ENCODE measurements at places on chromosomes 16 and 17.
A peak's percentile ranks its signal among the peaks of the same experiment; 100 is the strongest.

GRCh38 chr16:88440111-88440510, 13.0 kb upstream of the ZFPM1 start:
- no peak for DNase-seq

- peak; percentile 95 for DNase-seq
These were observed 38.9 kb upstream of the CMIP start for GRCh38 chr16:81405702-81406113.

DNA sequence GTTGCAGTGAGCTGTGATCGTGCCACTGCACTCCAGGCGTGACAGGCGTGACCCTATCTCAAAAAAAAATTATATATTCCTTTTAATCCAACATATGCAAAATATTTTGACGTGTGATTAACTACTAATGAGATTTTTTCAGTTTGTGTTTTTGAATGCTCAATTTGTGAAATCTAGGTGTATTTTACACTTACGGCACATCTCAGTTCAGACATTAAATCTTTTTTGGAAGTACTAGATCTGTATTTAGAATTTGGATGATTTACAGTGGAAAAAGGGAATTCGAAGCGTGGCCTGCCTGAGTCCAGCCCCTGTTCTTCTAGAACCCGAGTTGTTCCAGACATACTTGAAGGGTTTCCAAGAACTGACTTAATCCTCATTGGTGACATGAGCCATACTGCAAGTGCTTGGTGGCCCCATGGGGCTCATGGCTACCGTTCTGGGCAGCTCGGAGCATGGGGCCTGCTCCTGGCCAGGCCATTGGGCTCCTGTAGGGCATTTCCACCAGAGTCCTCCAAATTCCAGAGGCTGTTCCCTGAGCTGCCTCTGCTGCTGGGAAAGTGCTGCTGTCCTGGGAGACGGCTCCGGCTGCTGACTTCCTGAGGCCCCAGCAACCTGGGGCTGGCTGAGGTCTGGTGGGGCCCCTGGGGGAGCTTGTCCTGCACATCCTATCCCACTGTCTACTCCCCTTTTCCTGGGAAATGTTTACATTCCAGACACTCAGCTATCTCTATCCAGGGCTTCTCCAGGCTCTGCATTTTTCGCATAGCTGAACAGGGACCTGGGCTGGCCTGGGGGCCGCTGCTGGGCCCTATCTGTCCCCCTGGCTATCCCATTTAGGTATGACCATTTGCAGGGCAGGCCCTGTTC, 27.2 kb downstream of the LLGL2 start:
- DNase-seq: no peak

DNA sequence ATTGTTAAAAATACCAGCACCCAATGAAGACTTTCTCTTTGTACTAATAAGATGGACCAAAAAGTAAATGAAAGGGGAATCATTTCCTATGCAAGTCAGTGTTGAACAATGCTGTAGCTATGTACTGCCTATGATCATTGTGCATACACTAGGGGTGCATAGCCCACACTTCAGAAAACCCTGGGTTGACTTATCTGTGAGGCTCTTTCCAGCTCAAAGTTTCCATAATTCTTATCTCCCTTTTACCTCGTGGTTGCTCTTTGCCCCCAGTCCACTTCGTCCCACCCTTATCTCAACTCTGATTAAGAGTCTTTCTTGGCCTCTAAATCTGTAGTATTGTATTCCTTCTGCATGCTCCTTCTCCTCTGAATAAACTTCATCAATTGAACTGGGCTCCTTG, 336.8 kb downstream of the SHISA9 start:
- no peak for DNase-seq

GRCh38 chr16:22942811-22943210, 128.8 kb downstream of the HS3ST2 start:
- no peak for DNase-seq

- DNase-seq: peak; percentile 70
These were observed 10.2 kb upstream of the EIF1 start for GRCh38 chr17:41678411-41678906.

- no peak for DNase-seq
These were observed 653.1 kb upstream of the SOX9 start for GRCh38 chr17:71467719-71468118.

- no peak for DNase-seq
These were observed 1.6 kb upstream of the DECR2 start for GRCh38 chr16:400061-400591.

- no peak for DNase-seq
These were observed 655 bp downstream of the ATXN1L start for GRCh38 chr16:71846431-71846830.

GRCh38 chr17:48720266-48721008, 1.9 kb downstream of the PRAC1 start:
- no peak for DNase-seq

GRCh38 chr16:71555230-71555891, 21.5 kb downstream of the TAT start:
- no peak for DNase-seq

DNA sequence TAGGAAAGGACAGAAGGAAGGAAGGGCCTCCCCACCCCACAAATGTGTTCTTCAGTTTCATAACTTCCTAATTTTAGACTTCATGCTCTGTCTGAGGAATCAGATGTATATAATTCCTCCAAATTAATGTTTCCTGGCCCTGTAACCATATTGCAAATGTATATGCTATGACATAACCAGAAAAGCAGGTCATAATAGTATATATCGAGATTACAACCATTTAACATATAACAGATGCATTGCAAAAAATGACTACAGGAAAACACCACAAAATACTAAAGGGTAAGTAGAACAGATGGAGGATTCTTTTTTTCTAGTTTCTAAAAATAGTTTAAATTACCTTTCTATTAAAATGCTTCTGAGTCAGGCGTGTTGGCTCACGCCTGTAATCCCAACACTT, 3.1 kb upstream of the EXOC7 start:
- DNase-seq: no peak
